ENCODE measurements at places on chromosomes 7 and 10.

GRCh38 chr10:71661779-71662336, 57.7 kb downstream of the C10orf105 start:
- DNase-seq: no peak

DNA sequence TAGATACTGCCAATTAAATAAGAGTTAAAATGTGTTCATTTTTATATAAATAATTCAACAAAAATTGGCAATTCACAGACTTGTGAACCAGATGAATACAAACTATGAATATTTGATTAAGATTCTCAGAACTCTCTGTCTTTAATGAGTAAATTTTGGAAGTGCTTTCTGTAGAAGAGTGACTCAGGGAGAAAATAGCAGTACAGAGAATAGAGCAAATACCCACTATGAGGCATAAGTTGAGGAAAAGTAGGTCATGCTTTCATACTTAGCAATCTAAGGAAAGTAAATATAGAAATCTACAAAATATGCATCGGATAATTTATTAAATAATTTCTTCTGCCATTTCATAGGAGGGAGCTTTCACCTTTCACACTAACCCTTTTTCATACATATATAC, 117.7 kb upstream of the TMEM106B start:
- no peak for DNase-seq

- no peak for DNase-seq
Measured at GRCh38 chr7:108135446-108136190, 5.5 kb upstream of the LAMB4 start.

- no peak for DNase-seq
Measured at GRCh38 chr10:90373911-90374310, 483.9 kb downstream of the HTR7 start.

DNA sequence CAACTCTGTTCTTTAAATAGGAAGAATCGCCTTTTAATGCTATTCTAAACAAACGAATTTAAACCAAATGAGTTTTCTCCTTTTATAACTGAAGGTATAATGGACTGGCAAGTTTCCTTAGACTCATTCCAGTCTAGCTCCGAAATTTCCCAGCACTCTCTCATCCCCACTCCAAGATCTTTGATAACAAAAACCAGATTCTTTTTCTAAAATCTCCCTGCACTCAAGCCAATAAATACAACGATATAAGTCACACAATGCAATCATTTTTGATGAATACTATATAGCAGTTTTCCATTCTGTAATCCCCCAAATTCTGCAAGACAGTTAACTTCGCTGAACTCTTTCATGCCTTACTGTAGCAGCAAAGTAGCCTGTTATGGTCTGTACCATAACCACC, 1.9 kb downstream of the OGA start:
- no peak for DNase-seq

GRCh38 chr7:21550821-21551531, 8.1 kb downstream of the DNAH11 start:
- DNase-seq: no peak

DNA sequence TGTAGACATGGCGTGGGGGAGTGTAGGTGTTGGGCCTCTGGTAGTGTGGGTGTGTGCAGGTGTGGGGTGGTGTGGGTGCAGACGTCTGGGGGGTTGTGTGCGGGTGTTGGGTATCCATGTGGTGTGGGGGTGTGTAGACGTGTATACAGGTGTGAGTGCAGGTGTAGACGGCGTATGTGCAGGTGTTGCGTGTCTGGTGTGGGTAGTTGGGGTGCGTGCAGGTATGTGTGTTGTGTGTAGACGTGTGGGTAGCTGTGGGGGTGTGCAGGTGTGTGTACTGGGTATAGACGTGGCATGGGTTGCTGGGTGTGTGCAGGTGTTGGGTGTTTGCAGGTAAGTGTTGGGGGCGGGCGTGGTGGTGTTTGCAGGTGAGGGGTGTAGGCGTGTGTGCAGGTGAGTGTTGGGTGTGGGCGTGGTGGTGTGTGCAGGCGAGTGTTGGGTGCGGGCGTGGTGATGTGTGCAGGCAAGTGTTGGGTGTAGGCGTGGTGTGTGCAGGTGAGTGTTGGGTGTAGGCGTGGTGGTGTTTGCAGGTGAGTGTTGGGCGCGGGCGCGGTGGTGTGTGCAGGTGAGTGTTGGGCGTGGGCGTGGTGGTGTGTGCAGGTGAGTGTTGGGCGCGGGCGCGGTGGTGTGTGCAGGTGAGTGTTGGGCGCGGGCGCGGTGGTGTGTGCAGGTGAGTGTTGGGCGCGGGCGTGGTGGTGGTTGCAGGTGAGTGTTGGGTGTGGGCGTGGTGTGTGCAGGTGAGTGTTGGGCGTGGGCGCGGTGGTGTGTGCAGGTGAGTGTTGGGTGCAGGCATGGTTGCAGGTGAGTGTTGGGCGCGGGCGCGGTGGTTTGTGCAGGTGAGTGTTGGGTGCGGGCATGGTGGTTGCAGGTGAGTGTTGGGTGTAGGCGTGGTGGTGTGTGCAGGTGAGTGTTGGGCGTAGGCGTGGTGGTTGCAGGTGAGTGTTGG, 16.6 kb downstream of the GET4 start:
- DNase-seq: no peak

- no peak for DNase-seq
Measured at GRCh38 chr10:89458784-89459183, 44.4 kb downstream of the IFIT5 start.

DNA sequence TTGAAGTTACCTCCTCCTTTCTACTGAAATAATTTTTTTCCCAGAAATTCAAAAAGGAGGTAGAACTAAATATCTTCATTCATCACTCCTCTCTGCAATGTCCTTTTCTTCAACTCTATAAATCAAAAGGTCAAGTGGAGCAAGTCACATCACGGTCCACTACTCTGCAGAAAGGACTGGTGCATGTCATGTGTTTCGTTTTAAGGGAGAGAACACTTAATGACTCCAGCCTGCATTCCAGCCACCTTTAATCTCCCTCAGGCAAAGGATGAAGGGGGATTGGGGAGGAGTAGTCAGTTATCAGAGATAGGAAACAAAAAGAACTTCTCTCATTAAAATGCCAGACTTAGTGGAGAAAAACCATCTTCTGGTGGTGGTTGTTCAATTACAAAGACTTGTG, 78.9 kb downstream of the ANK3 start:
- DNase-seq: no peak

DNA sequence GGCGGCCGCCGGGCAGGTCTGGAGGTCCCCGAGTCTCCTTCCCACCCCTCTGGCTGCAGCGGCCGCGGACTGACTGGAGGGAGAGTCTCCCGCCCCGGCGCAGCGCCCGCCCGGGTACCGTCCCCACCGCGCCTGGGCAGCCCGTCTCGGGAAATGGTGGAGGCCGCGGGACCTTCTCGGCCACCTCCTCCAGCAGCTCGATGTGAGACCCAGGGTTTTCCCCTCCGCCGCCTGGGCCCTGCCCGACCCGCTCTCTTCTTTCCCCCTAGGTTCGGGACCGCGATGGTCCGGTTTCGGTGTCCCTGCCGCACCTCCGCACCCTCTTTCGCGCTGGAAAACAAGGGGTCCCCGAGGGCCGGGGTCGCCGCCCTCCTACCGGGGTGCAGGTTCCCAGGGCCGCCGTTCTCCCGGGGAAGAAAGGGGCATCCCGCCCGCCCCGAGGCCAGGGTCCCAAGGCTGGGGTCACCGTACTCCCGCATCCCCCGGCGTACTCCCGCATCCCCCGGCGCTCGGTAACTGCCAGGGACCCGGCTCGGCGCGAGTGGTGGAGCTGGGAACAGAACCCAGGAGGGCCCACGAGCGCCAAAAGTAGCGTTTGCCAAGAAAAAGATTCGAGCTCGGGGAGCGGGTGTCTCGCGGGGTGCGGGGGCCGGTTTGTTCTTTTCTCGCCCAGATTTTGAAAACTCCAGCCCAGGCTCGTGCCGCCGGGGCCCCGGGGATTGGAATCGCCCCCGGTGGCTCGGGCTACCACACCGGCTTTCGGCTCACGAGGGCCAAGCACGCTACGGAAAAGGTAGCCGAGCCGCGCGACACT, 3.4 kb downstream of the TNRC18 start:
- no peak for DNase-seq

- no peak for DNase-seq
Measured at GRCh38 chr7:38292442-38292841, 19.0 kb upstream of the TARP start.

DNA sequence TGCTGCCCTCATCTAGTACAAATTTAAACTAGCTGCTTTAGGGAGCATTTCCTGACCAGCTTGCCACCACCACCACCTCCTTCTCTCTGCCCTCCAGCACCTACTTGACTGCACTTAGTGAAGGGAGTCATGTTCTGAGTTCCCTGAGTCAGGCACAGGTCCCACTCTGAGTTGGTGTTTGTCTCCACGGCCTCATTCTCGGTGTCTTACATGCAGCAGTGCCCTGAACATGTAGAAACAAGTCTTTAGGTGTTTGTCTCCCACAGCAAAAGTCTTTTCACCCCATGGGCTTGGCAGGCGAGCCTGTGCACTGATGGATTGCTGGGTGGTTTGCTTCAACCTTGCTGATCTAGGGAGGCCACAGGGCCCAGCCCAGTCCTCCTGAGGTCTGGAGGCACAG, 16.9 kb downstream of the TSPAN14 start:
- no peak for DNase-seq

- DNase-seq: no peak
Measured at GRCh38 chr7:66626331-66626934, 2.2 kb upstream of the KCTD7 start.

DNA sequence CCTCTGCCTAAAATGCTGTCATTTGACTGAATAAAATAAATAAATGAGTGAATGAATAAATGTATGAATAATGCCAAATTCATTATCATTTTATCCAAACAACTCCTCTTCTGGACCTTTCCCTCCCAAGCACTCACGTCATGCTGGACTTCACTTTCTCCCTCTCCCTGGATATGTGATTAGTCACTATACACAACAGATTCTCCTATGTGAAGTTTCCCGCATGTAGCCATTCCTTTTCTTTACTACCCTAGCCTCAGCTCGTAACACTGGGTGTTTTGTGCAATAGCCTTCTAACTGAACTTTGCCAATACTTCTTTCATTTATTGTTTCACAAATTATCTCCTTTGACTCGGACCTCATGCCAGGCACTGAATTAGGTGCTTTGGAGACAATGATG, 87.6 kb upstream of the IL6 start:
- DNase-seq: no peak

DNA sequence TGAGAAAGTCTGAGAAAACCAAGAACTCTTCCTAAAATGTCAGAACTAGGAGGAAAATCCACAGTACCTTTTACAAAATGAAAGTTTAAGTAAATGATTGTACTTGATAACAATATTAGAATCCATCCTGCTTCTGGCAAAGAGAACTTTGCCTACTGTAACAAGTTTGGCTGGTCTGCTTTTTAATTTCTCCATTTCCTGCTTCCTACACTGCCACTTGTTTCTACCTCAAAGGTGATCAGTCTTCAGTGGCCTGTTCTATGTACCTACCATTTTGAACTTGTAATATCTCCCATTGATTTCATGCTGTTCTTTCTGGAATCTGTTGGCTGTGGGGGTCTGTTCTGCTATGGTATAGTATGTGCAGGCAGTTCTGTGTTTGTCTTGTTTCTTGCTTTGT, 32.9 kb upstream of the CAPZA2 start:
- no peak for DNase-seq

DNA sequence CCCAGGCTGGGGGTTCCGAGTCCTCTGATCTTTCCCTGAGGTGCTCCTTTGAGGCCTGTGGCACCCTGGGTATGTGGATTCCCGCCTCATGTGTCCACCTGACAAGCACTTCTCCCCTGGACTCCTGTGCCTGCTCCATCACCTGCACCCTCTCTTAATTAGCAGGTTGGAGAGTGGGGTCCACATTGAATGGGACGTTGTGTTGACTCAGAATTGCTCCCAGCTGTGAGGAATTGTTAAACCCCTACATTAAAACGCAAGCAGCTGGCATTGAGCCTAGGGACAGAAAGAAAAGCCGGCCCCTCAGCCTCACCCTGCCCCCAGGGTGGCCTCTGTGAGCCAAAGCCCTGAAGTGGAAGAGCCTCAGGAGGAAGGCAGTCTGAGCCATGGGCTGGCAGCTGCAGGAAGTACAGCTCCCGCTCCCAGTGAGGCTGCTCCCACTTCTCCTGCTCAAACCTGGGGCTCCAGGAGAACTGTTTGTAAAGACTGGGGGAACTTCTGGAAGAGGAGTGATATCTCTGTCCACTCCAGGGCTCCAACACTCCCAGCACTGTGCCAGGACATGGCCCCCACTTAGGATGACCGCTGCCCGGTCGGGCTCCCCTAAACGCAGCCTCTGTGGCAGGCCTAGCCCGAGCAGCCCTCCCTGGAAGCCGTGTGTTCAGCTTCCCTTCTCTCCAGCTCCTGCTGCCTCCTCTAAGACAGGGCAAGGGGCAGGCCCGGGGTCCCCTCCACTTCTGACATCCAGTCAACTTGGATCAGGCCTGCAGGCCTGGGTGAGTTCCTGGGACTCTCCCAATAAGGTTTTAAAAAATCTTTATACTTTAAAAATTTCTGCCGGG, 1.8 kb upstream of the OPN4 start:
- no peak for DNase-seq

DNA sequence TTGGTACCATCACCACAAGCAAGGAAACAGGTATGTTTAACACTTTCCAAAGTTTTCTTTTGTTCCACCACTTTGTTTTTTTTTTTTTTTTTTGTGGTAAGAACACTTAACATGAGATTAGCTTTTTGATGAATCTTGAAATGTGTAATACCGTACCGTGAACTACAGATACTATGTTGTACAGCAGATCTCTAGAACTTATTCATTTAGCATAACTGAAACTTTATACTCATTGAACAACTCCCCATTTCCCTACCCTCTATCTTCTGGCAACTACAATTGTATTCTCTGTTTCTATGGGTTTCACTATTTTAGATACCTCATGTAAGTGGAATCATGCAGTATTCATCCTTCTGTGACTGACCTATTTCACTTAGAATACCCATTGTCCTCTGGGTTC, 162.7 kb upstream of the ITGB1 start:
- DNase-seq: no peak

DNA sequence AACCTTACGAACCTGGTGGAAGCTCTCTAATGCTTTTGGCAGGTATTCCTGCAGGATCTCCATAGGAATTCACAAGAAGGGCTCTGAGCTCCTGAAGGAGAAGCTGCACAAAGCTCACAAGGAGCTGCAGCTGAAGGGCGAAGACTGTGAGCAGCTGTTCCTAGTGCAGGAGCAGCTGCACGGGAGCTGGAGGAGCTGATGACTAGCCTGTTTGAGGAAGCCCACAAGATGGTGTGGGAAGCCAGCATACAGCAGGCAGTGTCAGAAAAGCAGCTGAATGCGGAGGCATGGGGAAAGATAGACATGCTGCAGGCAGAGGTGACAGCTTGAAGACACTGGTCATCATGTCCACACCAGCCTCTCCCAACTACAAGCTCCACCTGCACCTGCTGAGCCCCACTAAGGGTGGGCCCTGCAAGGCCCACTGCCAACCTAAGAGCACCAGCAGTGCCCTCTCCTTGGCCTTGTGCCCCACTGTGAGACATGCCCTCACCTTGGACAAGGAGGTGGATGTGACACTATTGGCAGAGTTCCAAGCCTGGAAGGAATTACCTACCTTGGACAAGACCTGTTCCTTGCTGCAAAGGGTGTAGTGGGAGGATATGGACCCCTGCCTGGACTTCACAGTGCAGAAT, 250.6 kb downstream of the BBS9 start:
- no peak for DNase-seq

DNA sequence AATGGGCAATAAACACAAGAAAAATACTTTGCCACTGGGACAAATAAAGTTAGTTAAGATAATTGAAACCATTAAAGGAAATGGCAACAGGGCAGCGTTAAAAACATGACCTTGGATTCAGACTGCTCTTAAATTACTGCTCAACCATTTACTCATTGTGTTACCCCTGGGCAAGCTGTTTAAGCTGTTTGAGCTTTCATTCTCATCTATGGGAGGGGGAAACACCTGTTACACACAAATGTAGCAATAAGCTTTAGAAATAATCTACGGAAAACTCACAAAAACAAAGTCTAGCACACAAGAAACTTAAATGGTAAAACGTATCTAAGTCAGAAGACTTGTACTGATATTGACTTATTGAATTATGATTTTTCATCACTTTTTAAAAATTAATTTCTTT, 137.1 kb downstream of the KMT2E start:
- DNase-seq: no peak
